GM12892 (cell line): ENCODE measurements at places on chromosomes 12 and 14.

DNA sequence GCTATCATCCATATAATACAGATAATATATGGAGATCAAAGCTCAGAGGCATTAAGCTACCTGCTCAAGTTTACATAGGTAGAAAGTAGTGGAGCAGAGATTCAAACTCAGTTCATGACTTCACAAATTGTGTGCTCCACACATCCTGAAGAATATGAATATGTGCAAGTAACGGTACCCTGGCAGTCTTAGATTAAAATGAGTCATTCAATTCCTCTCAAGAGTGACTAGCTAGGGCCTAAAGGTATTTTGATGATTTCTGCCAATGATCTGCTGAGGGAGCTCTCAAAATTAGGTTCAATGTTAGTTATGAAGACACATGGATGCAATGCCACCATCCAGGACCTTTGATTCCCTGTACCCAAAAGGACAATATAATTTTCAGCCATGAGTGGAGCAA, 58.9 kb downstream of the GRIP1 start:
- no peak for DNase-seq

DNA sequence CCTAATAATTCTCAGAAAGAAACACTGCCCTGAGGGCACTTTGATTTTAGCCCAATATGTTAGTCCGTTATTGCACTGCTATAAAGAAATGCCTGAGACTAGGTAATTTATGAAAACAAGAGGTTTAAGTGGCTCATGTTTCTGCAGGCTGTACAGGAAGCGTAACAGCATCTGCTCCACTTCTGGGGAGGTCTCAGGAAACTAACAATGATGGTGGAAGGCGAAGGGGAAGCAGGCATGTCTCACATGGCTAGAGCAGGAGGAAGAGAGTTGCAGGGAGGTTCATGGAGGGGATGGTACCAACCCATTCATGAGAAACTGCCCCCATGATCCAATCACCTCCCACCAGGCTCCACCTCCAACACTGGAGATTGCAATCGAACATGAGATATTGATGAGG, 49.4 kb upstream of the RERG start:
- DNase-seq, result no peak

GRCh38 chr14:31391473-31391872, 28.9 kb downstream of the HEATR5A start:
- no peak for DNase-seq

DNA sequence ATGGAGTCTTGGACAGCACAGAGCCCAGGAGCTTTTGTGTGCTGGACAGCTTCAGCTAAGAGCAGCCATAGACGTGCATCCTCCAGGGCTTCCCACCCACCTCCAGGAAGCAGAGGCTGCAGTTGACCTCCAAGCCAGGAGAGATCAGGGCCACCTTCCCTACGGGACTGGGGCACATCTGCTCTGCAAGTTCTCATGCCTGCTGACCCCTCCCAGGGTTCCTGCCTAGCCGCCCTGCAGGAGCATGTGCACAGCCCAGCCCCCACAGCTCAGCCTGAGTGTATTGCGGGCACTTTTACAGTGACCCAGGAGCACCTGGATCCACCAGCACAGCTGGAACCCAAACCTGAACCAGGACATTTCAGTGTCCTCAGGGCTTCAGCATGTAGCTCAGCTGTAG, 915.2 kb downstream of the RPS29 start:
- no peak for DNase-seq

DNA sequence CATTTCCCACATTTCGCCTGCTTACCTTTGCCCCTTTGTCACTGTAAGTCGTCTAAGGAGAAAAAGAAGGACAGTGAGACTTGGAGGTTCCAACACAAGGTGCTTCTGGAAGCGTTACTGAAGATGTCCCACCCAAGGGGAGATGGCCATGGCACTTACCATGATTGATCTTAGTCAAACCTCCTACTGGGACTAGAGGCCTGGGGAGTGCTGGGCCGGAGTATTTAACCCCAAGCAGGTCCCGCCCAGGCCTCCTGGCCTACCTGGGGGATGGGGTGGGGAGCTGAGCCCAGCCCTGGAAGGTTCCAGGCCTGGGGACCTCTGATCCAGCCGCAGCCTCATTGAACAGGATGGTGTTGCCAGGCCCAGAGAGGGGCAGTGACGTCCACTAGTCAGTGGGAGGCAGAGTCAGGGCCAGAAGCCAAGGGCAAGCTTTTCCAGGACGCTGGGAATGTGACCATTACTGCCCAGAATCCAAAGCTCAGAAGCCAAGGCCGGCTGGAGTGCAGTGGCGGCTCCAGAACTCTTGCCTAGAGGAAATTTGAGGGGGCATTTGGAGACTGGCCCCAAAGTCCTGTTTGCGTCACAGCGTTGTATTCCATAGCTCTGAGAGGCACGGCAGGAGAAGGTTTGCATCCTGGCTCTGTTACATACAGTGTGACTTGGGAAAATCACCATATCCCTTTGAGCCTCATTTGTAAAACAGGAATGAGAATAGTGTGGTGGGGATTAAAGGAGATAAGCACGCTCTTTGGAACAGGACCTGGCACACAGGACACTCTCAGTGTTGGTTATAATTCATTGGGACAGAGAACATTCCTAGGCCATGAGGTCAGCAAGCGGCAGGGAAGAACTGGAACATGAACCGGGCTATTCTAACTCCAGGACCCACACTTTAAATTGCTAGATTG, at the start of gene HPD:
TSS of gene HPD (minus strand) at position 198 of the 911 bp plus-strand sequence. CDS start at position 162, 36 bp downstream.
- DNase-seq, result no peak

DNA sequence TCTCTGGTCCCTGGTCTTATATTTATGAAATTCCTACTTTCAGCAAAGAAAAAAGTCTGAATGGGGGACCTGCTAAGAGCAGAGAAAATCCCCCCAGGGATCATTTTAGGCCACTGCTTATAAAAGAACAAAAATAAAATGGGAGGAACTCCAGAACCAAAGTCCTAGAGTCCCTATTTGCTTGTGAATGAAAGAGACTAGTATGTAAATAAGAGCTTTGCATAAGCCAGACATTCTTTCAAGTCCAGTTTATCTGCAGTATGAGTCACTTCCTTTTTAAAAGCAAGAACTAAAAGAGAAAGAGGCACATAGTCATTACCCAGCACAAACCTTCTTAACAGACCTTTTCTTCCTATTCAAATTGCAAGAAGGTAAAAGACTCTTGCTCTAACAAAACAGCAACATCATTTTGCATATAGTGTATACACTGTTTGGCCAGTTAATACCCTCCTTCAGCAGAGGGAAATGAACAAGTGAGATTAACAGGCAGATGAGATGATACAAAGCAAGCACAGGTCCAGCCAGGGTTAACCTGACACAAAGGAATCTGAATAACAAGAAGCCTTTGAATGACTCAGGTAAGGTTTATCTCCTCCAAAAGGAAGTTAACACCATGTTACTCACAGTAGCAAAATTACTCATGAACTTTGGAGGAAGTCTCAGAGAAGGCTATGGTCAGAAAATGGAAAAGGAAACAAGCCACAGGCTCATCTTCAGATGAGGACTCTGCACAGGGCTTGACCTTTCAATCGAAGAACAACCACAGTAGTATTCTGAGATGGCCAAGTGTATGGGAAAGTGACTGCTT, 87.3 kb downstream of the PHLDA1 start:
- DNase-seq, result no peak

DNA sequence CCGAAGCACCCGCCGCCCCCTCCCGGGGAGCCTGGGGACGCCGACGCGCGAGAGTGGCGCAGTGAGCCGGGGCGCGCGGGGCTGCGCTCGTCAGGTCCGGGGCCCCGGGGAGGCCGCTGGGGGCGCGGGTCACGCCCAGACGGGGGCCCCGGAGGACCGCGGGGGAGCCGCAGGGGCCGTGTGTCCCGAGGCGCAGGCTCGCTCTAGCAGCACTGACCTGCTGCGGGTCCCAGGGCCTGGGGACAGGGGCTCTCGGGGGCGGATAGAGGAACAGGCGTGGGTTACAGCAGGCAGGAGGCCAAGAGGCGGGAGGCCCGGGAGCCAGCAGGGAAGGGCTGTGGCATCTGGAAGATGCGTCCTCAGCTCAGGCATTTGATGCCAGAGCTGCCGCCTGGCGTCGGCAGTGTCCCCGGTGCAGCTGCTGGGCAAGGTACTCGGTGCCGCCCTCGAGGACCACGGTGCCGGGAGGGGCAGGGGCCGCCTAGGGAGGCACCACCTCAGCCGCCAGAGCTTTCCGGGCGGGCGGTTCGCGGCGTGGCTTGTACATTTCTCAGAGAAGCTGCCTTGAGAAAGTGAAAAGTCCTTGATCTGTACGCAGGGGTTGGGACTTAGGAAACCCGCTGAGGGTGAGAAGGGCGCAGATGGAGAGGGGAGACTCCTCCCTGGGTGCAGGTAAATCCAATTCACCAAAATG, 1.2 kb downstream of the WNT5B start:
- peak; percentile 34 for DNase-seq

DNA sequence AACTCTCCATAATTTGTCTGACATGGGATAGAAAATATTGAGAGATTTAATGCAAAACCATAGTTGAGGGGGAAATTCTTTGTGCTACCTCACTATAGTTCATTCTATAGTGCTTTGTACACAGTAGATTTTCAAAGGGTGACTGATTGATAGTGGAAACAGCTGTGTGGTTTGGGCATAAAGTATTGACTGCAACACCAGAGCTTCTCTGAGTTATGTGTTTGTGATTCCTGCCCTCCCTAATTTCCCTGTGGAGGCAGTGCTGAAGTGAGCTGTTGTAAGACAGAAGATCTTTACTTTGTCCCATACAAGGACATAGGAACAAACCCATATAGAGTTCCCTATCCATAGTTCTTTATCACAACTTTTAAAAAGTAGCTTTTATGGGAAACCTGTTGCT, 47.1 kb downstream of the PTPRQ start:
- DNase-seq, result no peak

DNA sequence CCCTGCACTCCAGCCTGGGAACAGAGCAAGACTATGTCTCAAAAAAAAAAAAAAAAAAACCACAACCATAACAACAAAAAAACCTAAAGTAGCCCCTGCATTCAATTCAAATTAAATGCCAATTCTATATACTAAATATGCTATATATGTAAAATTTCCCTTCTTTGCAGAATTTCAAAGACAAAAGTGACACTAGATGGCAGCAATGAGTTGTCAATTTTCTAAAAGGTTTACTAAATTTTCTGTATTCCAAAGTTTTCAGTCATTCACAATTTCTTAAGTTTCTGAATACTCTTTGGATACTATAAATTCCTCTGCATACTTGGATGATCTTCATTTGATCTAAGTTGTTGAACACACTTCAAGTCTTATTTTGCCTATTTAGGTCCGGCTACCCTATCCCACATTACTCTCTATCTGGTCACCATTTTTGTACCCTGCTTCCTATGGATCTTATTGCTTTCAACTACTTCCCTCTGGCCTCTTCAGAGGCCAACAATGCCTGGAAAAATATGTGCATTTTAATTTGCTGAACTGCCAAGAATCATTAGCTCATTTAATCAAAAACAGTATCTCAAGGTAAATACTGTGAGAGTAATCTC, 27.9 kb downstream of the HNRNPC start:
- no peak for DNase-seq

DNA sequence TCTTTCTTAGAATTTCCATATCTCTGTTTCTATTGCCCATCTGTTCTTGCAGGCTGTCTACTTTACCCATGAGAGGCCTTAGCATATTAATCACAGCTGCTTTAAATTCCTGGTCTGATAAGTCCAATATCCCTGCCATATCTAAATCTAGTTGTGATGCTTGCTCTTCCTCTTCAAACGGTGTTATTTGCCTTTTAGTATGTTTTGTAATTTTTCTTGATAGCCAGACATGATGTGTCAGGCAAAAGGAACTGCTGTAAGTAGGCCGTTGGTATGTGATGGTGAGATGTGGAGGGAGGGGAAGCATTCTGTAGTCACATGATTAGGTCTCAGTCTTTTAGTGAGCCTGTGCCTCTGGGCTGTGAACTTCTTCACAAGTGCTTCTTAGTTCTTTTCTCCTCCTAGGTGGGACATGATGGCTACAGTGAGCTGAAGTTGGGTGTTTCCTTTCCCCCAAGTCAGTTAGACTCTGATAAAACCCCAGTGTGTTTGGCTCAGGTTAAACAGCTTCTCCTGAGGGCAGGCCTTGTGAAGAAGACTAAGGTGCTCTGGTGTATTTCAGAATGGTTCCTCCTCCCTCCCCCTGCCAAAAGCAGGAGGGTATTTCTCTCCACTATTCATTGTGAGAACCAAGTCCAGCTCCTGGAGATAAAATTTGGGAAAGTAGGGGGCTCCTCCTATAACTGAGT, 195.9 kb upstream of the PARP11 start:
- no peak for DNase-seq

DNA sequence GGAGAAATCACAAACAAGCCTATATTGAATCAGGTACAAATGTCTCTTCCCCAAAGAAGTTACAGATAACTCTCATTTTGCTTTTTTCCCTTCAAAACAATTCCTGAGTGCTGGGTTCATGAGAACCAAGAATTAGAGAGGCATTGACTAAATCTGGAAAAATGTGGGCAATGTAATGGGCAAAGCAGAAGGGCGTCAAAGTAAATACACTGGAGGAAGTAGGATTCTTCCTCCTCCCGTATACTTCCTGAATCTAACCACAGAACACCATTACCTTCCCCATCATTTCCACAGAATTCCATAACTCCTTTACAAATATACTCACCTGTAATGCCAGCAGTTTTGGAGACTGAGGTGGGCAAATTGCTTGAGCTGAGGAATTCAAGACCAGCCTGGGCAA, 3.0 kb upstream of the RBMS2 start:
- no peak for DNase-seq

GRCh38 chr12:120625557-120626419, 14.6 kb upstream of the CABP1 start:
- DNase-seq, result no peak

DNA sequence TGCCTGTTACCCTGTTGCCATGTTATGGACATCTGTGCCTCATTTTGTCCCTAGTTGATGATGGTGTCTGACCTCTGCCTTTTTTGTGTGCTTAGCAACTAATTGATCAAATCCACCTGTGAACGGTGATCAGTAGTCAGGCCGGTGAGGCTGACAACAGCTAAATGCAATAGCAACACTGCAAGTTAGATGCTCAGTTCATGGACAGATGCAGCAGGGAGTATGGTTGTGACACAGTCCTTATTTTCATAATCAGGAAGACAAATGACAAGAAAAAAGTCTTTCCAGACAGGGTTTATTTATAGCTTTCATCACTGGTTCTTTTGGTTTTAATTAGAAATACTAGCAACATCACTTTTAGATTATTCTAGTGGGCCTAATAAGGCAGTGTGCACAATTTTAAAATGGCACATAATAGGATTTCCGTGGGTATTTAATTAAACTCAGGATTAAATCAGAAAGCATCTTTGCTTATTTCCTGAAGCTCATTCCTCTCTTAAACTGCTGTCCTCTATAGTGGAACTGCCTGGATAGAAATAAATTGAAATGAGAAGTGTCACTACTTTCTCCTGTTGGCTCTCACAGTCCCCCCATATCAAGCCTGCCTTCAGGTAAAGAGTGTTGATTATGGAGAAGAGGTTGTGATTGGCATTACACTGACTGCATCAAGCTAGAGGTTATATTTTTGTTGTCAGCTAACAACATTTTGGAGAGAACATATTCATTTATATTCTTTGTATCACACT, 281.1 kb upstream of the NAV3 start:
- no peak for DNase-seq

- no peak for DNase-seq
Observed at GRCh38 chr12:130014485-130014807, 110.6 kb upstream of the TMEM132D start.

DNA sequence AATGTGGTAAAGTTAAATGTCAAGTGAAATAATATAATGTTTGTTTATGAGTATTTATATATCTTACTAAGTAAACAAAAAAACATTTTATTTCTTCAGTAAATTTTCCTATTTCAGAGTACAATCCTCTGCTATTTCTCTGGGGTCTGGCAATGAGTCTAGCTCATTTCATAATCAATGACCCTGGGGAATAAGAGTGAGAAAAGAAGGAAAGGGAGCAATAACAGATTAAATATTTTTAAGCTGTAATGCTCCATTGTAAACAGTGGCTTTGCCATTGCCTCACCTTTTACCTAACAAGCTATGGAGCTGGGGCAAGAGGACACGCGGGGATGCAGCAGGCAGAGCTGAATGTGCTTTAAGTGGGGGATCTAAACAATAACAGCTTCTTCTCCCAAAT, 1071.9 kb downstream of the FLRT2 start:
- no peak for DNase-seq
